Stimulated activated CD4-positive, alpha-beta T cell treated with anti-CD3 and anti-CD28 coated beads, Interleukin-4, amount 100 ng/mL, for 24 hours (primary cell): ENCODE measurements at places on chromosomes 5 and 9.

DNA sequence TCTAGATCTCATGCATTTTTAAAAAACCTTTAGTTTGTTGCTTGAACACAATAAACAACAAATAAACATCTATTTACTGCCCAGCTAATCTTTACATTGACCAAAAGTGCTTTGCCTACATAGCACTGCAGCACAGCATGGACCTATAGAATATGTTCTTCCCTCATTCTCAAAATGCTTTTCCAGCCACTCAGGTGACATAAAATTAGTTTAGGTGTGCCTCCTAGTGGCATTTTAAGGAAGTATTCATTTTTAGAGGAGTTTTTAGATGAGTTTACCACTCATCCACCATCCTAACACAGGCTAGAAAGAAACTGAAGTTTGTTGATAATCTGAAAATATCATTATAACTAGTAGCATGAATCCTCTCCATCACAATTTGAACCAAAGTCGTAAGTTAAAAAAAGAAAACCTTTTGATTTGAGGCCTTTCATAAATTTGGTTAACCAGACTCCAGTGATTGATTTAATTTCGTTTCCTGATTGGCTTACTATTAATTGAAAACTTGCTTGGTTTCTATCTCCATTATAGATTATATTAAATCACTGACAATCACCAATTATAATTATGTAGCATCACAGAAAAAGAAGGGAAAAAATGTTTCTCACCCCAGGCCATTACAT is 12.6 kb downstream of the PLGRKT start:
- no peak for DNase-seq

GRCh38 chr5:135571066-135571609 is 7.7 kb downstream of the CXCL14 start:
- no peak for DNase-seq

GRCh38 chr9:113712053-113712452 is 164.1 kb upstream of the ZNF618 start:
- no peak for DNase-seq

DNA sequence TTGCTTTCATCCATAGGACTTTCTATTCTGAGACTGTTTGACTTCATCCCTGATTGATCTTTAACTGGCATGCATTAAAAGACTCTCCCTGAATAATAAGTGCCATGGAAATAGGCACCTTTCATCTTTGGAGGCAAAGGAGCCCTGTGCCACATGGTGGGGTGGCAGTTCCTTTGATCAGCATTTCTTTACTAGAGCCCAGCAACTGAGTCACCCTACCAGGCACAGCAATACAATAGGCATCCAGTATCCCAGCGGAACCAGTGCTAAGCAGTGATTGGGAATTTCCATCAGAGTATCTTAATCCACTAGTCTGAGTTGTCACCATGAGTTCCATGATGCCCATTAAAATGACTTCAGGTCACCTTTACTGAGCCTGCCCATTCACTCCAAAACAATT is 476.1 kb upstream of the MPDZ start:
- no peak for DNase-seq

- DNase-seq, result no peak
Observed at GRCh38 chr5:56302027-56302426, 68.9 kb upstream of the ANKRD55 start.

DNA sequence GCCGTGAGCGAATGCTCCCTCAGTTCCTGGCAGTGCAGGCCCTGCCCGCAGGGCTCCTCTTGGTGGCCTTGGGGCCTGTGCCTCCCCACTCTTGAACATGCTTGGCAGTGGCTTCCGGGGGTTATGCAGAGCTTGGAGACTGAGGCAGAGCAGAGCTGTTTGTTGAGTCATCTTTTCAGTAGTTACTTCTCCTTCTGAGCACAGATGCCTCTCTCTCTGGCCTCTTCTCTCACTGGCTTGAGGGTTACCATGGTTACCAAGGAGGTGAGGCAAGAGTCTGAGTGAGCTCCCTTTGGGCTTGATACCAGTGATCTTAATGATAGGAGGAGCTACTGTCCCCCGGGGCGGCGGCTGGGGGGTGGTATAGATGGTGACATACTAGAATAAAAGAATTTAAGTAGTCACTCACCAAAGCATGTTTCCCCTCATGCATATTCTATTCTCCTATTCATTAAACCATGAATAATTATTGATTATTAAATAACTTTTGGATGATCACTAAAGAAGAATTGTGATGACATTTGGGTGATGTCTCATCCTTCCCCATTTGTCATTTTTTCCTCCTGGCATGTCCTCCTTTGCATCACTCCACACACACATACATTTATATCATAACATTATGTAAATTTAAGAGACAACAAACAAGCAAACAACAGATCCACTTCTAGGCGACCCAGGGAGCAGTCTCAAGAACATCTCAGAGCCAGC is 111.1 kb downstream of the ARHGAP26 start:
- no peak for DNase-seq

DNA sequence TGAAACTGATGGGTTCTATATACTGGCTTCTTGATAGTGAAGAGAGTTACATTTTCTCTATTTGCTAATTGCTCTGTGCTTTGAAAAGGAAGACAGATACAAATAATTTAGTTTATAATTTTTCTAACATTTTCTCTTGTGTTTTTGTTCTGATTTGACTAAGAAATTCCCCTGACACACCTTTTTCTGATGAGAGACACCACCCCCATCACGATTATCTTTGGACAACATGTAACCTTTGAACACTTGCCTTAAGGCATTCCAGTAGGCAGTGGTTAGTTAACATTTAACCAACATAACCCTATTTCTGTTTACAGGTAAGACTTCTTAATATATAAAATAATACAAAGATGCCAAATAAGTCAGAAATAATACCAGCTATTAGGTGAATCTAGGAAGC is 4.1 kb upstream of the PTBP3 start:
- no peak for DNase-seq

GRCh38 chr5:93926831-93927620 is 185.6 kb upstream of the POU5F2 start:
- no peak for DNase-seq

DNA sequence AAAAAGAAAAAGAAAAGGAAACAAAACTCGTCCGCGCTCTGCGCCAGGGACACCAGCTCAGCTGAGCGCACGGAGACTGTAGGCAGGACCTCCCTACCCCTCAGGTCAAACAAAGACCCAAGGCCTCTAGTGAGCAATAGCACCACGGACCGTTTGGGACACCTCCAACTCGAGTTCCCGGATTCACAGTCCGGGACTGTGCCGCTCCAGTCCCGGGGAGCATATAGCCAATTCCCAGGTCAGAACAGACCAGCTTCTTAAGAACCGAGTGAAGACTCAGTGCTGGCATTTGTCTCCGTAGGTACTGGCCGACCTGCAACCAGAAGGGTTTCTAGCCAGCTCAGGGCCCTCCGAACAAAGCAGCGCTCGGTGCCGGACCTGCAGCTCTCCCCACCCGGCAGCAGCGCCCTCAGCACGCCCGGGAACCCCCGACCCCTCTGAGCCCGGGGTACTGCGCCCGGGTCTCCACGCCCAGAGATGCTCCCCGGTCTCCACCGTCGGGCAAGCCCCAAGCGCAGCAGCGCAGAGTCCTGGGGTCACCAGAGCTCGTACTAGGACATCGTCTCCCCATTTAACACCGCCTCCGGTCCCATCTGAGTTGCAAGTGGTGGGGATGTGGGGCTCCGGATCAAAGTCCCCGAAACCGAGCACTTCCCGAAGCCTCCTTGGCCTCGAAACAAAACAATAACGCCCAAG is 591 bp downstream of the ABCA1 start:
- DNase-seq, result peak; percentile 11

DNA sequence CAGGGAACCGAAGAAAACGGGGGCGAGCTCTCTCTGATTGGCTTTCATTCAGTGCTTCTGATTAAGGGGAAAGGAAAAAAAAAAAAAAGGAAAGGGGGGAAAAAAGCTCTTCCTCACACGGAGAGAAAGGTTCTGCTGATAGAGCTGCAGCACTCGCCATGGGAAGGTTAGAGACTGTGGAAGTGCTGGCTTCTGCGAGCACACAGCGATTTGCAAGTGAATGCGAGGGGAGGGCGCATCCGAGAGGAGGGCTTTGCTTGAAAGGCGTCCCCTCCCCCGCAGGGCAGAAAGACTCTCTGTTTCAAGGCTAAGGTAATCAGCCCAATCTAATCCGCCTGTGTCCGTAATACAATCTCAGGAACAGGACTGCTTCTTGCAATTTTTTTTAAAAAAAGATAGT is at the start of gene CDH10:
TSS of gene CDH10 (minus strand) at position 218 of the 400 bp plus-strand sequence. CDS start 51,488 bp downstream, outside the sequence.
- no peak for DNase-seq

- no peak for DNase-seq
Observed at GRCh38 chr5:55636683-55637082, 75.4 kb downstream of the SLC38A9 start.

DNA sequence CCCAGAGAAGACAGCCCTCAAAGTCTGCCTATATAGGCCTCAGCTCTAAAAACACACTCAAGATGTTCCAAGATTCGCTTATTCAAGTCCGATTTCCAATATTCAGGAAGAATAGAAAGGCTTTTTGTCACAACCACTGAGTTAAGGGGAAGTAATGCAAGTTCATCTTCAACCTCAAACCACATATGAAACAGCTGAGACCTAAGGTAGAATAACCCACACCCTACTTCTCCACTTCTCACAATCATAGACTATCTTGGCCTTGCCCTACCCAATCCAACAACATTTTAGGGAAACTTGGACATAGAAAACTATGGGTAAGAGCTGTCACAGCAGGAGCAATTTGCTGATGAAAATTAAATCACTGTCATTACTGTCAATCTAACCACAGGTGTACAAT is 152.0 kb upstream of the LRRTM2 start:
- DNase-seq, result no peak

DNA sequence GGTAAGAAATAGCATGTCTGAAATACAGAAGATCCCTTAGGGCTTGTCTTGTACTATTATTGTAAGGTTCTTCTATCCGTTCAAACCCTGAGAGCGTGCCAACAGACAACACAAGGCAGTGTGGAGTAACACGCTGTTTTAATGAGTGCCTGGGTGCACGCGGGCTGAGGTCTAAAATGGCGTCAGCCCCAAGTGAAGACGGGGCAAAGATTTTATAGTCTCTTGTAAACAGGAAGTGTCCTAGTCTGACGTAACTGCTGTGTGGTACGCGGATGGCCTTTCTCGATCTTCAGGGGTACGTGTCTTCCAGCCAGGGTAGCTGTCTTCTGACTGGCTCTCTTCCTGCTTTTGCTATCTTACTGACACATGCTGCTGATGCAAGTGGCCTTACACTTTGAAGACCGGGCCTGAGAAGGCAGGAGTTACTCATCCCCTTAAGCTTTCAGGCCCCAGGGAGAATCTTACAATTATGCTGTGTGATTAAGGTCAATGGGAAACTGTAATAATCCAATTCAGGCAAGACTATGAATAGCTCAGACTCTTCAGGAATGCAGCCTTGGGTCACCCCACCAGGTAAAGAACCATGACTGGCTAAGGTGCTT is 1812.0 kb upstream of the CDH9 start:
- no peak for DNase-seq
